ENCODE measurements at places on chromosomes 6 and 20. TPM values are rescaled to one million over a fixed set of nuclear protein-coding genes. Genes with fewer than 3 reads are reported as not detected.

- DNase-seq: no peak
Observed at GRCh38 chr6:7391151-7391550, 1.5 kb downstream of the RIOK1 start.

The DHX35 gene
- total RNA-seq: 11.0 TPM

GRCh38 chr20:22999756-23000155 is 35.4 kb upstream of the SSTR4 start:
- no peak for DNase-seq

DNA sequence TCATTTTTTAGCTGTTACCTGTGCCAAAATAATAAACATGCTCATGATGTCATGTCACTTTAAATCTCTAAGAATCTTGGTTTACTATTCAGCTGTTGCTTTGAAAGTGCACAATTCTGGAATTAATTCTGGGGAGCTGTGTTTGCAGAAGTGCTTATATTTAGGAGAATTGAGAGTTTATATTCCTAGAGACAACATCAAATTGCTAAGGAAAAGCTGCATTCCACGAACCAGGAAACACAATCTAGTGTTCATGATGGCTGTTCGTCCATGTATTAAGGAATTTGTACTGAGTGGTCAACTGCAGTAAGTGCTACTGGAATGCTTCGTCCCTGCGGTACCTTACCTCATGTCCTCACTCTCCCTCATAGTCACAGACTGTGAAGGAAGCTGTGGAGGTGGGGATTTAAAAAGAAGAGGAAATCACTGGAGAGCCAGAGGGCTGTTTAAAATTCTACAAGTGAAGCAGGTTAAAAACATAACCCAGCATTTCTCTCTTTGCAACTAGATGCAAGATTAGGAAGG is 161.0 kb downstream of the TRMT11 start:
- no peak for DNase-seq

- no peak for DNase-seq
Observed at GRCh38 chr6:3961581-3962215, 112.5 kb downstream of the FAM50B start.

DNA sequence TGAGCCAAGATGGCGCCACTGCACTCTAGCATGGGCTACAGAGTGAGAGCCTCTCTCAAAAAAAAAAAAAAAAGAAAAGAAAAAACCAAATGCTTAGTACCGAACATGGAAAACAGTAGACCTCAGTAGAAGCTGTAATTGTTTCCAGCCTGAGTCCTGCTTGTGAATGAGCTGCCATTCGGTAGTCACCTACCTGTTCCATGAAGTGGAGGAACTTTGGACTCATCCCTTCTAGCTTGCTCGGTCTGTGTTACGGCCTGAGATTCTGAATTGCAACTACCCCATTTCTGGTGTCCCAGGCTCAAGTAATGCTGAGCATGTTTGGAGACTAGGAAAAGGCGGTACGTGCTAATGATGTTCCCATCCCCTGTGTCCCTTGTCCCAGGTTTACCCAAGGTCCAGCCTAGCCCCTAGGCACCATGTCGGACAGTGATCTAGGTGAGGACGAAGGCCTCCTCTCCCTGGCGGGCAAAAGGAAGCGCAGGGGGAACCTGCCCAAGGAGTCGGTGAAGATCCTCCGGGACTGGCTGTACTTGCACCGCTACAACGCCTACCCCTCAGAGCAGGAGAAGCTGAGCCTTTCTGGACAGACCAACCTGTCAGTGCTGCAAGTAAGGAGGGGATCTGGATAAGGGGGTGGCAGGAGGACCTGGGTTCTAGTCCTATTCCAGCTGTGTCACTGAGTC is 5.1 kb downstream of the TGIF2 start:
- DNase-seq: no peak

The PHACTR3 gene
- 9.9 TPM for total RNA-seq

DNA sequence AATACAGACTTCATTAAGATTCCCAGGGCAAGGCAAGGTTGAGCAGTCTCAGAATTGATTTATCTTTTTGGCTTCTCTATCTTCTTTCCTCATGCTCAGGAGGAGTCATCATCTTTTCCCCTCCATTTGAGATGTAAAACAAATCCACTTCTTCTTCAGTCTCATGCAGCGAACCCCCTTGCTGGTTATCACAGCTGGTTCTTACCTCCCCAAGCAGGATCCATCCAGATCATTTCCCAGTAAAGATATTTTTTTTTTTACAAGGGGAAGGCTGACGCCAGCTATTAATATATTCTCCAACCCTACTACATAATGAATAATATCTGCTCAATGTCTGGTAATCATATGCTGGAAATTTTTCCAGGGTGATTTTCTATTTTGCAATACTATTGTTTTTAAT is 508.9 kb upstream of the NOX3 start:
- no peak for DNase-seq

GRCh38 chr6:115932481-115932880 is 128.2 kb downstream of the FRK start:
- DNase-seq: no peak

The SYNCRIP gene
- 53.0 TPM for total RNA-seq

- no peak for DNase-seq
Observed at GRCh38 chr6:42367353-42368011, 84.2 kb downstream of the TRERF1 start.

- no peak for DNase-seq
Observed at GRCh38 chr20:10928841-10929421, 255.1 kb upstream of the JAG1 start.

DNA sequence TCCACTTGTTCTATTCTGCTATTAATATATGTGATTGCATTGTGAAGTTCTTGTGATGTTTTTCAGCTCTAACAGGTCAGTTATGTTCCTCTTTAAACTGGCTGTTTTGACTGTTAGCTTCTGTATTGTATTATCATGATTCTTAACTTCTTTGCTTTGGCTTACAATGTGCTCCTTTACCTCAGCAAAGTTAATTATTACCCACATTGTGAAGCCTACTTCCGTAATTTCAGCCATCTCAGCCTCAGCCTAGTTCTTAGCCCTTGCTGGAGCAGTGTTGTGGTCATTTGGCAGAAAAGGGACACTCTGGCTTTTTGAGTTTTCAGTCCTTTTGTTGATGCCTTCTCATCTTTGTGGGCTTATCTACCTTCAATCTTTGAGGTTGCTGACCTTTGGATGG is 440.2 kb downstream of the TBC1D32 start:
- DNase-seq: no peak

DNA sequence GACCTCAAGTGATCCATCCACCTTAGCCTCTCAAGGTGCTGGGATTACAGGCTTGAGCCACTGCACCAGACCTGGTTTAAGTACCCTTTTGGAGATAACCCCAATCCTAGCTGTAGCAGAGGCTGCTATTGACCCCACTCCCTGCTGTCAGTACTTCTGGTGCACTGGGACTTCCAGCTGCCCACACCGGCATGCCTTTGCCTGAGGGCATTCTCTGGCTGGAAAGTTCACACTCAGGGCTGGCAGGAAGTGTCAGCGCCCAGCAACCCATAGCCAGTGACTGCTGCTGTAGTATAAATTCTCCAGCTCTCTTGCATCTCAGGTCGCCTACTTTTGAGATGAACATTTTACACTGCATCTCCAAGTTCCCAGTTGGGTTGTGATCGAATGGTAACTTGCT is 75.3 kb downstream of the UTRN start:
- DNase-seq: no peak

DNA sequence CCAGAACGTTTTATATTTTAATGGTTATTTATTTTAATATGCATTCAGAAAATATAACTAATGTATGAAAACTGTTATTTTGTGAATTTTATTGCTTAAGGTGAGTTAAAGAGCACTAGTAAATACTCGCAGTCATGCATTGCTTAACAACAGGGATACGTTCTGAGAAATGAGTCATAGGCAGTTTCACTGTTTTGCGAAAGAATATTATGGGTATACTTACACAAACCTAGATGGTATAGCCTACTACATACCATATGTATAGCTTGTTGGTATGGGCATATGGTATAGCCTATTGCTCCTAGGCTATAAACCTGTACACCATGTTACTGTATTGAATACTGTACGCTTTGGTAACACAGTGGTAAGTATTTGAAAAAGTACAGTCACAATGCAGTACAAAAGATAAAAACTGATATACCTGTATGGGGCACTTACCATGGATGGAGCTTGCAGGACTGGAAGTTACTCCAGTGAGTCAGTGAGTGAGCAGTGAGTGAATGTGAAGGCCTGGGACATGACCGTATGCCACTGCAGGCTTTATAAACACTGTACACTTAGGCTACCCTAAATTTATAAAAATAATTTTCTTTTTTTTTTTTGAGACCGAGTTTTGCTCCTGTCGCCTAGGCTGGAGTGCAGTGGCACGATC is 38.5 kb downstream of the ARFGEF2 start:
- DNase-seq: no peak

DNA sequence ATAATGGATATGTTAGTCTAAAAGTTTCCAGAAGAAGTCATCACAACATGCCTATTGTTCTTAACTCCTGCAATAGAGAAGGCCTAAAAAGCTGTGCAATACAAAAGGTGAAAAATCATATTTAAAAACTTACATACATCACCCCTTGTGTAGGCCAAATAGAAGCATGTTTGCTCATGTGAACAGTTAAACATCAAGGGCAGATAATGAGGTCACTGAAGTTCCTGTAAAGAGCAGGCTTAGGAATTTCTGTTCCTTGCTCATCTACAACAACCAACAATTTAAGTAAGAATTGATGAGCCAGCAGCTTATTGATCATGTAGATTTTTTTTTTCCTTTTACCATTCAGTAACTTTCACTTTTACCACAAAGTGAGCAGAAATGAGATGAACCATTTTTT is 7.5 kb upstream of the NUP153 start:
- no peak for DNase-seq

All from Right ventricle myocardium inferior (tissue), 1 donor.